ENCODE measurements at places on chromosomes 4 and X. TPM values are rescaled to one million over a fixed set of nuclear protein-coding genes. Genes with fewer than 3 reads are reported as not detected.

The CENPI gene
- 6.6 TPM for total RNA-seq

DNA sequence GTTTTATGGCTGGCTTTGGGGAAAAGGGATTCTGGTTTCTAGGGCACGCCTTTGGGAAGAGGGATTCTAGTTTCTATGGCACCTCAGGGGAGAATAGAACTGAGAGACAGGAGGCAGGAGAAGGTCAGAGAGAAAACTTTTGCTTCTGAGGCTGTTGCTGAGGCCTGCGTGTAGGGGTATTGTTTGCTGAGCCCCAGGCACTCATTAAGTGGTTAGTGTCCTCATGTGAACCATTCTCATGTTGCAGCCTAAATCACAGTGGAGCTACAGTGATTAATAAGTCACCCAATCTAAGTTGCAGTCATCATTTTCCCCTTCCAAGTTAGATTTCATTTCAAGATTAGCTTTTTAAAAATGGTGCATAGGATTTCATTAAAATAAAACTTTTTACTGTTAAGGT, 29.0 kb downstream of the VCX3A start:
- no peak for DNase-seq
- no peaks in the 10 kb centered on the region for H3K4me1 ChIP-seq
- H3K27me3 ChIP-seq = no peaks in the 10 kb centered on the region
- H3K27ac ChIP-seq = no peak overlapping the region

DNA sequence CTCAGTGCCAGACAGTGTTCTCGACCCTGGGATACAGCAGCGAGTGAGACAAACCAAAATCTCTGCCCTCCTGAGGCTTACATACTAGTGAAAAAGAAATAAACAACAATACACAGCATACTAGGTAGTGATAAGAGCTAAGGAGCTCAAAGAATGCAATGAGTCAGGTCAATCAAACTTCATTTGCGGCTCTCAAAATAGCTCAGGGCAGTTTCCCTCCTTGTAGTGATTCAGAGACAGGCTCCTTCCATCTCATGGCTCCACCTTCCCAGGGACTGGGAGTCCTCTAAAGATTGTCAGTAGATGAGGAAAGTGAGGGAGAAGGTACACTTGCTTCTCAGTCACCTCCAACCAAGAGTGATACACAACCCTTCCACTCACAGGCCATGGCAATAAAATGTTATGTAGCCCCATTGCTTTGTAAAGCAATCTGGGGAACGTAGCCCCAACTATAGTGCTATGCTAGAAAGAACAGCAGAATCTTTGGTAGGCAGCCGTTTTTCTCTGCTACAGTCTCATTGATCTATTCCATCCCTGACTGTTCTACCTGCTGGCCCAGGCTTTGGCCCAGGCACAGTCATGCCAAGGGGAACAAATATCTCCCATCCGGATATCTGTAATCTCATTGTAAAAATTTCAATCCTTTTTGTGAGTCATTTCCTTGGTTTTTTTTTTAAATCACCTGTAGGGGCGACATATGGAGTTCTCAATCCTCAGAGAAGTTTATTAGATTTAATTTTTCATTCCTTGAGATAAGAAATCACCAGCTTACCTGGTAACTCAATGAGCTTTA, 183.1 kb upstream of the S100G start:
- H3K36me3 ChIP-seq = no peaks in the 10 kb centered on the region
- no peaks in the 10 kb centered on the region for H3K4me1 ChIP-seq
- no peak overlapping the region for H3K4me3 ChIP-seq
- H3K27ac ChIP-seq = no peak overlapping the region
- peaks cover 39% of the 10 kb centered on the region for H3K27me3 ChIP-seq

DNA sequence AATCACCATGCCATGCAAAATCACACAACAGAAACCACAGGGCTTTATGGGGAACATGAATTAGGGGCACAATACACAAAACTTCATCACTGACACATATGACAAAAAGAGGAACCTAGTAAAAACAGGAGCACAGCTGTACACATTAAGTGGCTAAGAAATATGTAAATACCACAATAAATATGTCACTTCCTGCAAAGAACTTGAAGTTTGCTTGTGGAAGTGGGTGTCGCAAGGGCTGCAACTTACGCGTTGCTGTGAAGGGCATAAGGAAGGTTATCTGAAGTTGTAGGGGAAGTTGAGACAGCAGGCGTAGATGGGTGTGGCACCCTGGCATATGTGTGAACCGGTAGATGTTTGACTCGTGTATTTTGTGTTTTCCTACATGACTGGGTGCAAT, 42.4 kb downstream of the CLCN4 start:
- peaks cover 4% of the 10 kb centered on the region for H3K36me3 ChIP-seq
- H3K27me3 ChIP-seq = peaks cover 24% of the 10 kb centered on the region
- H3K4me1 ChIP-seq = peaks cover 5% of the 10 kb centered on the region

- no peak overlapping the region for H3K27ac ChIP-seq
- peaks cover 17% of the 10 kb centered on the region for H3K27me3 ChIP-seq
- no peaks in the 10 kb centered on the region for H3K36me3 ChIP-seq
- no peak for DNase-seq
- no peak overlapping the region for H3K4me3 ChIP-seq
Observed at GRCh38 chrX:133294126-133294525, 76.0 kb upstream of the TFDP3 start.

- H3K4me1 ChIP-seq = no peaks in the 10 kb centered on the region
- DNase-seq = peak; percentile 34
- H3K27me3 ChIP-seq = no peaks in the 10 kb centered on the region
- H3K36me3 ChIP-seq = no peaks in the 10 kb centered on the region
Observed at GRCh38 chr4:111807576-111807975, 337.7 kb upstream of the FAM241A start.

- no peaks in the 10 kb centered on the region for H3K27me3 ChIP-seq
- no peak overlapping the region for H3K27ac ChIP-seq
- H3K4me3 ChIP-seq = no peak overlapping the region
- no peak for DNase-seq
- H3K36me3 ChIP-seq = no peaks in the 10 kb centered on the region
Observed at GRCh38 chr4:21915761-21916160, 32.8 kb downstream of the KCNIP4 start.
